ENCODE measurements at places on chromosomes 3 and 15.

DNA sequence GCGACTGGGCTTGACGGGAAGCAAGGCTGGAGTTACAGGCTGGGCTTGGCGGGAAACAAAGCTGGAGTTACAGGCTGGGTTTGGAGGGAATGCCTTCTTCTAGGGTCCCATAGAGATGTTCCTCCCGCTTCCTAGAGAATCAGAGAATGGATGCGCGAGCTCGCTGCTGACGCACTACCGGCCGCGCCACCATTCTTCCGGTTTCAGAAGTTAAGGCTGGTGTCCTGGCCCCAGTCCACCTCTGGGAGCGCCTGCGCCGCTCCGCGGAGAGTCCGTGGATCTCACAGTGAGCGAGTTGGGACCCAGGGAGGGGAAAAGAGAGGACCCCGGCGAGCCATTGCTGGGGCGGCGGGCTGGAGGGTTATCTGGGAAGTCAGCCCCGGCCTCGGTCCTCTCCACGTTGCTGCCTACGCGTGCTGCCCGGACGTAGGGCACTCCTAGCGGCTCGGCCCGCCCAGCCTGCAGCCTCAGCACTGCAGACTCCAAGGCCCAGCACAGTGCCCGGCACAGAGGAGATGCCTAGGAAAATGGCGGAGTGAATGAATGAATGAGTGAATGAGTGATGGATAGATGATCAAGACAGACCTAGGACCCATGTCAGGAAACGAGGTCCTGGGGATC, at the start of gene ZNF502:
Gene ZNF502, plus strand, starts transcription at position 206 of the 621 bp plus-strand sequence. CDS start 7,602 bp downstream, outside the sequence.
- DNase-seq, result peak; percentile 94

- DNase-seq, result no peak
Observed at GRCh38 chr3:12705981-12706380, 42.1 kb upstream of the RAF1 start.

DNA sequence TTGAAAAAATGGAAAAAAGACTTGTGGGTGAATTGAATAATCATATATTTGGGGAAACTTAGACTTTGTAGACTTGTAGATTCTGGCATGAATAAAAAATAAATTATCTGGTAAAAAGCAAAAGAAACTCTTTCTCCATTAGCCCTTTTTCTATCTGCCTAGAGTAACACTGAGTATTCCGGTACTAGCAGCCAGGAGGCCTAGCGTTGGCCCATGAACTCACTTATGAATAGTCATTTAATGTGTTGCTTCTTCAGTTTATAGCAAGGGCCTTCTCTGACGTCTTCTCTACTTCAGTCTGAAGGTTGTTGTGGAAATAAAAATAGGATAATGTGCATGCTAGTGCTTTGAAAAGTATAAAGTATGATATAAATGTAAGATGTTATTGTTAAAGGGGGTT, 851.2 kb upstream of the NR2F2 start:
- DNase-seq, result no peak

DNA sequence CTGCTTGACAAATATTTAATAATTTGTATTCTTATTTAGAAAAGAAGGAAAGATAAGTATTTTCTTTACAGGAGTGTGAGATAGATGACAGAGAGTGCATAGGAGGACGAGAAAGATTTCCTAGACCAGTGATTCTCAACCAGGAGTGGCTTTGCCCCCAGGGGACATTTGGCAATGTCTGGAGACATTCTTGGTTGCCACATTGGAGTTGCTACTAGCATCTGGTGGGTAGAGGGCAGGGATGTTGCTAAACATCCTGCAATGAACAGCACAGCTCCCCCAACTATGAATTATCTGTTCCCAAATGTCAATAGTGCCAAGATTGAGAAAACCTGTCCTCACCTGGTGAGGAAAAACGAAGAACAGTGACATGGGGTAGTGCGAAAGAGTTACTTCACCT, 30.8 kb upstream of the MINAR1 start:
- DNase-seq, result no peak
